ENCODE measurements at places on chromosomes 7 and 10.

- DNase-seq, result no peak
Observed at GRCh38 chr7:100584683-100585510, 1.0 kb downstream of the LRCH4 start.

DNA sequence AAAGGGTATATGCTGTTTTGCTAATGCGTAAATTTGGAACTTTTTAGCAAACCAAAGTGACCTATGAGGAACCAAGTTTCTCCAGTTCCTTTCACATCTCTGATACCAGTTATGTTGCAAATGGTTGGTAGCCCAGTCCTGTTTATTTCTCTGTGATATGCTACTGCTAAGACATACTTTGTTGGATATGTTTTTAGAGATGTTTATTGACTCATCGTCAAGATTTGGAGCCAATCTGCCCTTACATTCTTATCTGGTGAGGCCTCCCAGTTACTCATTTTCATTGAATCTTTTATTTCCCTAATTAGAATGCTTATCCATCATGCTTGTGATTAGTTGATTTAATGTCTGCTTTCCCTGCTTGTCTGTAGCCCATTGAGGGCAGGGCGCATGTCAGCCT, 58.9 kb downstream of the LRGUK start:
- DNase-seq, result no peak

DNA sequence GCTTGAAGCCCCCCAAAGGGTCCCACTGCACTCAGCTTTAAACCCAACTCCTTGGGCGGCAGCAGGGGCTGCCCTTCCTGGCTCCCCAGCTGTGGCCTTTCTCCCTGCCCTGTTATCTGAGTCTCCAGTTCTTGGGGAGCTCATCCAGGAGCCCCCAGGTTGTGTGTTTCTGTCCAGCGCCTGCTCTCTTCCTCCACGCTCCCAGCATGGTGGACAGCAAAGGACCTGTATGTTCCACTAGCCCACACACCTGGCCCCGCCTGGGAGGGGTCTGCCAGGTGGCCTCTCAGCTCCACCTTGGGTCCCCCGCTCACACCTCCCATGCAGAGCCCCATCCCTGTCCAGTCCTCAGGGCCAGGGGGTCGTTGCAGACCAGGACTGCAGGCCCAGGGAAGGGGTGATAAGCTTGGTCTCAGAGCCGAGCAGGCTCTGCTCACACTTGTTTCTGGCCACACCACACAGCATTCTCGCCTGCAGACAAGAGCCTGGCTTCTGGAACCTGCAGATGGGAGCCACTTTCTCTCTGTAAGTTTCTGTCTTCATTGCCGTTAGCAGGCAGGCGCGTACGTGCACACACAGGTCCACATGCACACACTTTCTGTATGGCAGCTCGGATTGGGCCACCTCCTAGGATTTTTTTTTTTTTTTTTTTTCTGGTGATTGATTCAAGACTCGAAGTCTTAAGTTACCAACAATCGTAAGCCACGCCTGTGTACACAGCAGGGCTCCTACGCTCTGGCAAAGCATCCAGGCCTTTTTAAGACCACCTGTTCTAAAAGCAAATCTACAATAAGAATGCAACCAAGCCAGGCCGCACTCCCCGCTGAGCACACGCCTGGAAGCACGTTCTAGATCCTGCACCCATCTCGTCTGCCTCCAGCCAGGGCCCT, 104.6 kb downstream of the CYTH3 start:
- DNase-seq, result no peak

DNA sequence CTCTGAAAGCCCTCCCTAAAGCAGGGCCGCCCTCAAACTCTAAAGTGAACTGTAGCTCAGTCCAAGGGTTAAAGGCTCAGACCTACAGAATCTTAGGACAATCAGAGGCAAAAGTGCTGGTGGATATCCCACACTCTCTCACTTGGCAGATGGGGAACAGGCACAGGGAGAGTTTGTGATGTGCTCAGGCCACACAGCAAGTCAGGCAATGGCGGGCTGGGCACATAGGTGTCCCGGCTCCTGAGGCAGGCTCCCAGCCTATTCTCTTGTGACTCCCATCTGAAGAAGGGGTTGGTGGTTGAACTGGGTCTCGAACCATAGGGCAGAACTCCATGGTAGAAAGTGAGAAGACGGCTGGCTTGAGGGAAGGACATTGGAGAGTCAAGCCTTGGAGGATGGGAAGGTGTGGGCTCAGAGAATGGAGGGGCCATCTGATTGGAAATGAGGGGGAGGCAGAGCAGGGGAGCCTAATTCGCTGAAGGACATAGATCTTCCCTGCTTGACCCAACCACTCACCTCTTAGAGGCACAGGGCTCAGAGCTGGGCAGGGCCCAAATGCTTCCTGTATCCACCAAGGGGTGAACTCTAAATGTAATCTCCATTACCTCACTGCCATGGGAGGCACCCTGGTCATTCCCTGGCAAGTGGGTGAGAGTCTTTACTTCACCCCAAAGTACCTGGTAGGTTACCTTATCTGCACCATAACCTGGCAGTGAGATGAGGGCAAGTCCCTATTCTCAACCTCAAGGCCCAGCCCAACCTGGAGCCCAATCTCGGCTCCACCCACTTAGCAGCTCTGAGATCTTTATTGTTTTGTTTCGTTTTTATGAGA, 4.9 kb upstream of the ZMIZ1 start:
- DNase-seq, result no peak

DNA sequence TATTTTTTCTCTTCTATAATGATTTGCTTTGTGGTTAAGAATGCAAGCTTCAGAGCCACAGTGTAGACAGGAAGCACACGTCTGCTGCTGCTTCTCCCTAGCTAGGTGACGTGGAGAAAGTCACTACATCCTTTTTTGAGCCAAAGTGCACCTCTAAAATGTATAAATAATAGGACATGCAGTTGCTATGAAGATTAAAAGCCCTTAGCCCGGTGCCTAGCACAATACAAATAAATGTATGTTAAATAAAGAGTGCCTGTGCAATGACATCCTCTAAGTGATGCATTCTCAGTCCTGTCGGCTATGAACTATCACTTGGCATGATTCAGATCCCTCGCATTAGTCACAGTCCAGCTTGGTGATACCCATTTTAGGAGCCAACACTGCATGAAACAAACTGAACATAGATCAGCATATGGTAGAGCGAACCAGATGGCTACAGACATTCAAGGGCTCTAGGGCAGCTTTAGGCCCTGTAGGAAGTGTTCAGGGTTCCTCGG, 4.8 kb upstream of the TRDMT1 start:
- DNase-seq, result no peak

DNA sequence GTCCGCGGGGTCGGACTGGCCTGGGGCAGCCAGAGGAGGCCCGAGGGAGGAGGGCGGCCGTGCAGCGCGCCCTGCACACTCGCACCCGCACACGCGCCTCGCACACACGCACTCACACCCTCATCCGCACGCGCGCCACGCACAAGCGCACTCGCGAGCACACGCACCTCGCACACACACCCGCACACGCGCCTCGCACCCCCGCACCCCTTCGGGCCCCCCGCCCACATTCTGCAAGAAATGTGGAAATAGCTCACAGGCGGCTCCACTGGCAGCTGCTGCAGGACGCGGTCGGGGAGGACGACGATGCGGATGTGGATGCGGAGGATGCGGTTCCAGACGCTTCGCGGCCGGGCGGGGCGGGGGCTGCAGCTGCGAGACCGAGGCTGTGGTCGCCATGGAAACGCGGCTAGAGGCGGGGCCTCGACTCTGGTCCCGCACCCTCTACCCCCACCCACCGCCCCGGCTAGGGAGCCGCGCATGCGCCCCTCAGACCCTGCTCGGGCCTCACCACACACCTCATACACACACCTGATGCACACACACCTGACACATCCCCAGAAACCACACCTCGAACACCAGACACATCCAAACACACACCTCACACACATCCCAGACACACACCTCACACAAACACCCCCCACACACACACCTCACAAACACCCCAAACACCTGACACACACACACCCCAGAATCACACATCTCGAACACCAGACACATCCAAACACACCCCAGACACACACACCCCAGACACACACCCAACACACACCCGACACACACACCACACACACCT, at the start of gene CALY:
Gene CALY (minus strand): TSS at position 320 of the 793 bp plus-strand sequence. CDS start 7,907 bp downstream, outside the sequence.
- no peak for DNase-seq

DNA sequence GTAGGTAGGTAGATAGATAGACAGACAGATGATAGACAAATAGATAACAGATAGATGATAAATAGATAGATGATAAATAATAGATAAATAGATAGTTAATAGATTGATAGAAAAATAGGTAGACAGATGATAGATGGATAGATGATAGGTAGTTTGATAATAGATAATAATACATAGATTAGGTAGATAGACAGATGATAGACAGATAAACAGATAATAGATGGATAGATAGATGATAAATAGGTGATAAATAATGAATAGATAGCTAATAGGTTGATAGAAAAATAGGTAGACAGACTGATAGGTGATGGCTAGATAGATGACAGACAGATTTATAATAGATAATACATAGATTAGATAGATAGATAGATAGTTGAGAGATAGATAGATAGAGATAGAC, 350.5 kb upstream of the DPP6 start:
- no peak for DNase-seq

GRCh38 chr7:158125091-158125490, 462.5 kb downstream of the PTPRN2 start:
- no peak for DNase-seq

DNA sequence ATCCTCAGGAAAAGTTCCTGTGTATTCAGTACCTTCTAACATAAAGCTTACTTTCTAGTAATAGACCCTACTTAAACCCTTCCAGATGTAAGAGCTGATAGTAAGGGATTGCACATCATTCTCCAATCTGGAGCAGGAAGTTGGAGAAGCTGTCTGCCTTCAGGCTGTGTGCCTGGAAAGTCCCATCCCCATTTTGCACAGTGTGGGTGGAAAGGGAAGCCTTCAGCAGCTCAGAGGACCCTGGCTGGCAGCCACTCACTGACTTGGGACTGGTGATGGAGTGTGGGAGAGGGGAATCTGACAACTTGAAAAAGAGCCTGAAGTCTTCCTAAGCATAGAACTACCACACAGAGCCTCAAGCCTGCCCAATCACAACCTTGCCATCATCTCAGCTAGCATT, 164.1 kb upstream of the ADO start:
- DNase-seq, result no peak

- DNase-seq, result no peak
Observed at GRCh38 chr10:121525251-121526134, 72.8 kb downstream of the FGFR2 start.

DNA sequence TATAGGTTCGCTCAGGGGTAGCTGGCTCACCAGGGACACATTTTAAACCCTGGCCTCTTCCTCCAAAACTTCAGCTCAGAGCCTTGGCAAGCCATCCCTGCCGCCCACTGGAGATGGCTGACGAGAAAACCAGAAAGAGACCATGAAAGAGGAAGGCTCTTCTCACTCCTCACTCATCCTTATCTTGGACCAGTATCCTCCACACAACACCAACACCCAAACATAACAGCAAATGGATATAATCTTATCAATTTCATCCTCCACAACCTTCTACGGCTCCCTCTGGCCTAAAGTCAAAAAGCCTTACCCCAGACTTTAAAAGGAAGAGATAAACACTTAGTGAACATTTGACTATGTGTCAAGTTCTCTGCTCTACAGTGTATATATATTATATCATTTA, 26.9 kb downstream of the DLG5 start:
- no peak for DNase-seq

DNA sequence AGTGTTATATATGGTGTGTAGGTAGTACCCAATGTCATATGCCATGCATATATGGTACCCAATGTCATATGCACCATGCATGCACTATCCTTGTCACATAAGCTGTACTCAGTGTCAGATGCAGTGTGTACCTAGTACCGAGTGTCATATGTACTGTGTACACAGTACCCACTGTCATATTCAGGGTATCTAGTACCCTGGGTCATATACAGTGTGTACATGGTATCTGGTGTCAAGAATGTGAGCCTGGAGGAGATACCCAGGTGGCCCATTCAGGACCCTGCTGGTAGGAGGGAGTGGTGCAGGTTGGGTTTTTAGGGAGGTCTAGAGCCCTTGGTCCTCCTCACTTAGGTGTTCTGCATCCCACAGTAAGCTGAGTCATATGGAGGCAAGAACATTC, 1.8 kb downstream of the ZMYND11 start:
- no peak for DNase-seq

DNA sequence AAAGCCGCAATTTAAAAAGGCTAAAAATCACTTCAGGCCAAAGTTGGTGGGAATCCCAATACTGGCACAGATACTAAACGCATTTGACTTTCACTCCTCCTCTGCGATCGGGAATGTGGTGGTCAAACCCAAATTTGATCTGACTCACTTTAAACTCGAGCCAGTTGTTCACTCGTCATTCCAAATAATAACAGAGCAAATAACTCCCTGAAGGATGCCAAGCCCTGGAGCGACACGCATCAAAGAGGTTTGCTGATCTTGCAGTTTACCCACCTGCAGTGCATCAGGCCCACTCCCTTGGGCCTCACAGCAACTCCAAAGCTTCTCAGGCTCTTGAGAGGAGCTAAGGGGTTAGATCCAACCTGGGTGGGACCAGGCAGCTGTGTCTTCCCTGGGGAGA, 12.2 kb downstream of the PTN start:
- DNase-seq, result no peak

GRCh38 chr10:116055917-116056252, 217.1 kb downstream of the GFRA1 start:
- DNase-seq, result no peak

DNA sequence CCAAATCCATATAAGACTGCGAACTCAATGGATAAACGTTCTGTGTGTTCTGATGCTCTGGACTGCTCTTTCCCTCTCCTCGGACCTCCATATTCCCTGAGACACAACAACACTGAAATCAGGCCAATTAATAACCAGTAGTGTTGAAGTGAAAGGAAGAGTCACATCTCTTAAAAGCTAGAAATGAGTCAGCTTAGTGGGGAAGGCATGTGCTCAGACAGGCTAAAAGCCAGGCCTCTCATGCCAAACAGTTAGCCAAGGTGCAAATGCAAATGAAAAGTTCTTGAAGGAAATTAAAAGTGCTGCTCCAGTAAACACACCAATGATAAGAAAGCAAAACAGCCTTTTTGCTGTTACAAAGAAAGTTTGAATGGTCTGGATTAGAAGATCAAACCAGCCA, 29.3 kb downstream of the TNS3 start:
- no peak for DNase-seq

GRCh38 chr10:20299034-20299736, 483.0 kb downstream of the PLXDC2 start:
- DNase-seq, result no peak

GRCh38 chr10:45553613-45554012, 119.0 kb downstream of the ZFAND4 start:
- DNase-seq, result no peak

DNA sequence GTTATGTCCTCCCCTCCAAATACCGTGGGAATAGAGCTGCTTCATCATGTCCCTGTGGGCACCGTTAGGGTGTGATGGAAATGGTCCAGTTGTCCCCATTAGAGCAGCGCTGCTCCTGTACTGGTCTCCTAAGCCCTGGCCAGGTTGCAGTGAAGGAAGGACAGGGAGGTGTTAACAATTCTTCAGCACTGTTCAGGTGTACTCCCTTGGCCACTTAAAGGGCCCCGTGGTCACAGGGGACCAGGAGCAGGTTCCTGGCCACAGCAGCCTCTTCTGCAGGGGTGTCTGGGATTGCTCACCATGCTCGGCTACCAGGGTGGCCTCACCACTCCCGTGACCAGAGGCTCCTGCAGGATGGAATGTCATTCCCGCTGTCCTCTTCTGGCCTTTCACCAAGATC, 65.8 kb downstream of the MINDY4 start:
- no peak for DNase-seq

- no peak for DNase-seq
Observed at GRCh38 chr10:69103784-69104183, 15.9 kb downstream of the SRGN start.

- DNase-seq, result no peak
Observed at GRCh38 chr7:121623130-121623872, 227.2 kb upstream of the FAM3C start.

GRCh38 chr10:54708021-54708420, 93.0 kb downstream of the PCDH15 start:
- DNase-seq, result no peak

Data from HS-27A (cell line).